Caco-2 (cell line): ENCODE measurements at places on chromosomes 1 and 21.

DNA sequence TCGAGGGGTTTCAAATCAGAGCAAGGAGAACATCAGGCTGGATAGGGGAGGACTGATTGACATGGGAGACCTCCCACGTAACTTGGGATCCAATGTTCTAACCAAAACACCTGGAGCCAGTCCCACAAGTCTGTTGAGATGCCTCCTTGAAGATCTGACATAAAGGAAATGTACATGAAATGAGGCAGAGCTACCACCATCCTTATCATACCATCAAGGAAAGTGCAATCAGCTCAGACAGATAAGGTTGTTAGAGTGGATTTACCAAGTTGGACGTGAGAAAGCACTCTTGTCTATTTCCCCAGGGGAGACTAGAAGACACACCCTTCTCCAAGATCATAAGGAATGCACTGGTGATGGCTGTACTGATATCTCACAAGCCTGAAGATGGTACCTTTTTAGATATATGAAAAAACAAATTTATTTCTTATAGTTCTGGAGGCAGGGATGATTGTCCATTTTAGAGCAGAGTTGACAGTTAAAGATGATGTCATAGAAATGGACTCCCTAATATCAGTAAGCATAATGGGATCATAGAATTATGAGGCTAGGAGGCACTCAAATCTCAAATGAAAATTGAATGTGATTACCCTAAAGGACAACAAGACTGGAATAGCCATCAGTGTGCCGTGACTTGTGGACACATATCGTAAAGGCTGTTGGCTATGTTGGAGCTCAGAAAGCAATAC is 129.1 kb upstream of the RAB4A start:
- peak overlapping the region; percentile 65 for H3K27ac ChIP-seq
- DNase-seq: no peak
- no peaks in the 10 kb centered on the region for H3K36me3 ChIP-seq
- no peak overlapping the region for H3K4me3 ChIP-seq
- H3K4me1 ChIP-seq: peaks cover 26% of the 10 kb centered on the region
- H3K27me3 ChIP-seq: no peaks in the 10 kb centered on the region

DNA sequence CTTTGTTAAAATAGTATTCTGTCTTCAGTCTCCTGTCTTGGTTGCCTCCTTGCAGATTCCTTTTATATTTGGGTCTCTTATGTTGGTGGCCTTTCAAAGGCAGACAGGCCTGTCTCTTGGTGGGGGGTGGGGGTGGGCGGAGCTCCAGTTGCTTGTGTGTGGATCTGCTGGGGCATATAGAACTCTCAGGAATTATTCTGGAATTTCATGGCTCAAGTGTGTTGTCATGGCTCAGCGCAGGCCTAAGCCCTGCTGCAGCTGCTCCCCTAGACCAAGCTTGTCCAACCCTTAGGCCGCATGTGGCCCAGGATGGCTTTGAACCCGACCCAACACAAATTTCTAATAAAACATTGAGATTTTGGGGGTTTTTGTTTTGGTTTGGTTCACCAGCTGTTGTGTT is 8.0 kb downstream of the C1orf35 start:
- H3K36me3 ChIP-seq: peaks cover 10% of the 10 kb centered on the region
- DNase-seq: no peak
- H3K27ac ChIP-seq: peak overlapping the region; percentile 15
- H3K27me3 ChIP-seq: no peaks in the 10 kb centered on the region

- no peaks in the 10 kb centered on the region for H3K27me3 ChIP-seq
- DNase-seq: no peak
- no peak overlapping the region for H3K4me3 ChIP-seq
- H3K36me3 ChIP-seq: no peaks in the 10 kb centered on the region
- no peak overlapping the region for H3K27ac ChIP-seq
These were observed 187.7 kb upstream of the LMO4 start for GRCh38 chr1:87140831-87141540.

GRCh38 chr1:168178227-168178637 is 530 bp upstream of the TIPRL start:
- H3K4me3 ChIP-seq: peak overlapping the region; percentile 91
- peaks cover 5% of the 10 kb centered on the region; the same call in 1 of the 2 replicates for H3K4me1 ChIP-seq
- no peak for DNase-seq
- H3K27ac ChIP-seq: no peak overlapping the region
- H3K27me3 ChIP-seq: no peaks in the 10 kb centered on the region

- no peaks in the 10 kb centered on the region for H3K4me1 ChIP-seq
- no peak overlapping the region for H3K27ac ChIP-seq
- H3K4me3 ChIP-seq: no peak overlapping the region
These were observed 68.3 kb upstream of the RC3H1 start for GRCh38 chr1:174090471-174090870.

DNA sequence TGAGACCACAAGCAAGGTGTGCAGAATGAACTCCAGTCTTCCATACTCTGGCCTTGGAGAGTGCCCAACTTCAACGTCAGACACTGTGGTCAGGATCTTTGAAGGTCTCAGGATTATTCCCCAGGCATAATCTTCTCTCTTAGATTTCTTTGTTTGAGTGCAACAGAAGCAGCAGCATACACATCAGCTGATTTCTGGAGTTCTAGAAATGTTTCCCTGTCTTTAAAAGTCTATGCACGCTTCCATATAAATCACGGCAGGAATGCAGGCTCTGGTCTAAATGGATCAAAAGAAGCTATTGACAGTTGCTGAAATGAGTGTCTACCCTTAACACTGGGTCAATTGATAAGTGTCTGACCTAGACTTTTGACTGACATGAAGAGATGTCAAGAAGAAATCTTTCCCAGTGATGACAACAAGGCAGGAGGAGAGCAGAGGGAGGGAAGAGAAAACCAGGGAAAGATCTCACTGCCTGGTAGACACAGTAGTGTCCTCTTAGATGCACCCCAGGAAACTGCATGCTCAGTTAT is 279.7 kb downstream of the SPATA17 start:
- no peak overlapping the region for H3K27ac ChIP-seq
- H3K36me3 ChIP-seq: no peaks in the 10 kb centered on the region

DNA sequence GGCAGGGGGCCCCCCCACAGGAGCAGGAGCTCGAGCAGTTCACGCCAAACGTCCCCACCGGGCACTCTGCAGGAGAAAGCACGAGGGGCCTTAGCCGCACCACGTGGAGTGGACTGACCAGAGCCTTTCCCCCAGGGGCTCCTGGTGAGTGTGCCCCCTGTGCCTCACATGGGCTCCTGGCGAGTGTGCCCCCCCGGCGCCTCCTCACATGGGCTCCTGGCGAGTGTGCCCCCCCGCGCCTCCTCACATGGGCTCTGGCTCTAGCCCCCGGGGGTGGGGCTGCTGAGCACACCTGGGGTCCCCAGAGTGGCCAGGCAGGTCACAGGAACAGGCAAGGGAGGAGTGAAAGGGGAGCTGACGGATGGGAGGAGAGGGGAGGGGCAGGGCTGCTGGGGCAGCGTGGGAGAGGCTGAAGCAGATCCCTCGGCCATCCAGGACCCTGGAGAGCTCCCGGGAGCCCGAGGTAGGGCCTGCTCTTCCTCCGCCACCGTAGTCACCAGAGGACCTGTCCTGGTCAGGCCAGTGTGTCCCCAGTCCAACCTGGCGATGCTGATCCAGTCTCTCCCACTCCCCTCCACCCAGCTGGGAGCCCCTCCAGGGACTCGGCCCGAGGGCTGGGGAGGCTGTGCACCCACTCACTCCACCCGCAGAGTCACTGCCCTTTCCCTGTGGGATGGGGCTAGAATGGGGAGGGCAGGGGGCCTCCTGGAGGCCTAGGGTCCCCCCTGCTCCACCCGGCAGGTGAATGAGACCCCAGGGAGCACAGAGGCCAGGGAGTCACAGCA is 47.6 kb downstream of the ARHGEF16 start:
- DNase-seq: peak; percentile 51
- no peaks in the 10 kb centered on the region for H3K4me1 ChIP-seq
- no peaks in the 10 kb centered on the region for H3K27me3 ChIP-seq

- no peaks in the 10 kb centered on the region for H3K4me1 ChIP-seq
- no peak overlapping the region for H3K27ac ChIP-seq
- H3K4me3 ChIP-seq: no peak overlapping the region
- H3K36me3 ChIP-seq: no peaks in the 10 kb centered on the region
- H3K27me3 ChIP-seq: no peaks in the 10 kb centered on the region
These were observed 170.0 kb upstream of the L1TD1 start for GRCh38 chr1:62024690-62025089.
